ENCODE measurements at places on chromosomes 13 and 19.

- no peak for DNase-seq
Observed at GRCh38 chr13:42112864-42113263, 64.4 kb downstream of the DGKH start.

GRCh38 chr13:34458756-34459715 lies 483.0 kb upstream of the NBEA start:
- DNase-seq: peak; percentile 29

DNA sequence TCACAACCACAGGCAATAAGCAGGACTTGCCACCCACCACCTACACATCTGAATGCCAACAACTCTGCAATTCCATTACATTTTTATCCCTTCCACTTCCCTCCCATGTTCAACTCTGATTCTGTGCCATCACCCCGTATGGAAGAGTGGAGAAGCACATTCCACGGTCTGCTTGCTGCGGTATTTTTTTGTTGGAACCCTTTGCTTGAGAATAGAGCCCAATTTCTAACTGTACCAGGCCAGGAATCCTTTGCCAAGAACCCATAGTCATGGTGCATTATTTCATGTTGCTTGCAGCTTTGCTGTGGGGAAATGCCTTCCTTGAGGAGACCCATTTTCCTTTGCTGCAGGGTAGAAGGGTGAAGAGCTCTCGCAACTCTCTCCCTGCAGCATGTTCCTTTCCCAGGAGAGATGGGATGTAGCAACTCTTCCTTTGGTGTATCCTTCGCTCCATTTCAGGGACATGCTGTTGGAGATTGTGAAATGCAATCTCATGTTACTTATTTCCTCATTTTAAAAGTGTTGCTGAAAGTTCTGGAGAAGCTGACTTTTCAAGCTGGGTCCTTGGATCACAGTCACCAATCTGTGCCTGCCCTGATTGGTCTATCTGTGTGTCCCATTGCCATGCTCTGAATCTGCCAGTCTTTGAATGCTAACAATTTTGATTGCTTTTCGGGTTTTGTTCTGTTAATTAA lies 69.8 kb upstream of the STARD13 start:
- DNase-seq: no peak

DNA sequence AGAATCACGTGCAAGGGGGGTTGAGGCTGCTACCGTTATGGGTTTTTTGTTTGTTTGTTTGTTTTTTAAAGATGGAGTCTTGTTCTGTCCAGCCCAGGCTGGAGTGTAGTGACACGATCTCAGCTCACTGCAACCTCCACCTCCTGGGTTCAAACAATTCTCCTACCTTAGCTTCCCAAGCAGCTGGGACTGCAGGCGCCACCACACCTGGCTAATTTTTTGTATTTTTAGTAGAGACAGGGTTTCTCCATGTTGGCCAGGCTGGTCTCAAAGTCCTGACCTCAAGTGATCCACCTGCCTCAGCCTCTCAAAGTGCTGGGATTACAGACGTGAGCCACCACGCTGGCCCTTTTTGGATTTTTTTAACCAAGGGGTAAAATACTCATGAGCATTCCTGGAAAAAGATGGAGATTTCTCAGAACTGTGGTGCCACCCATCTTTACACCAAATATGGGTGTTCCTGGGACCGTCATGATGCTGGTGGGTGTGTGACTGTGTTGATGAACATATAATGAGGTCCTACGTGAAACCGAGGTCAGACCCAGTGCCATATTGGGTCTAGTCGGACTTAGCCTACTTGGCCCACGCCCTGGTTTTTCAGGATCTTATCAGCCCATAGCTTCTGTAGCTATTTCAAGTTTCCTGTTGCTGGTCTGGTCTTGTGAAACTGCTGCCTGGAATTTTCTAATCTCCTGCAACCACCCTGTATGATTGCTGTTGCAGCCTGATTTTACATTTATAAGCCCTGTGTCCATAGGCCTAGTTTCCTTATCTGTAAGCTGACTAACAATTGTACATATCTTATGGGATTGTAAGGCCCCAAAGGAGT lies 6.2 kb downstream of the PPP1R15A start:
- DNase-seq: no peak

- no peak for DNase-seq
Observed at GRCh38 chr13:29704648-29705047, 109.2 kb upstream of the SLC7A1 start.

Measured in uterus (tissue), 4 donors.